ENCODE measurements at places on chromosomes 5 and 9.

GRCh38 chr5:1380011-1380817 lies 35.3 kb upstream of the CLPTM1L start:
- DNase-seq = no peak

DNA sequence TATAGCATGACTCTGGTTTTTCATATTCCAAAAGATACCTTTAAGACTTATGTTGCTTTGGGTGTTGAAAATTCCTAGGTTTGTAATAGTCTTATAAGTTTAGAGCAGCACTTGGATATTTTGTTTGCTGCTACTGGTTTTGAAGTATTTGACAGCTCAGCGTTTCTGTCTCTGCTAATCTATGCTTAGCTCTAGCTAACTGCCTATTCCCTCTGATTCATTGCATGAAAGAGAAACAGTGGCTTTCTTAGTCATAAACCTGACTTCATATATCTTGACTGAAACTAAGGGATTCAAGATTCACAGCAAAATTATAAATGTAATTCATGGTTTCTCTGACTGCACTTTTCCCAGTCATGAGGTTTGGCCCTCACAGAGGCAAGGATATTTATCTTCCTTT lies 35.6 kb upstream of the ANXA1 start:
- DNase-seq = peak; percentile 5

DNA sequence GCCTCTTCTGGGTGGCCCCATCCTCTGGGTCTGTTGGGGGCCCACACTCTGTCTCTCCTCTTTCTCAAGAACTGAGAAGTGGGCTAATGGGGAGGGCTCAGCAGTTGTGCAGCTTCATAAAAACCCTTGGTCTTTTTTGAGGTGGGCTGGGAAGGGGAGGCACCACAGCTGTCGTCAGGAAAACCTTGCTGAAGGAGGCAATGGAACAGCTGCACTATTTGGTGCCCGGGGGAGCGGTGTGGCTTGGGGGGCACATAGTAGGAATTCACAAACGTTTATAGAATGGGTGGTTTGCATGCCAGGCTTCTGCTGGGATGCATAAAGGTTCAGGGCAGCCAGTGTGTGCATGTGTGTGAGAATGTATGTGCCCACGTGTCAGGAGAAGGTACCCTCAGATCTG lies 3.2 kb upstream of the IER5L start:
- DNase-seq = no peak

- no peak for DNase-seq
Measured at GRCh38 chr5:172744123-172745104, 26.6 kb downstream of the DUSP1 start.

- DNase-seq = no peak
Measured at GRCh38 chr9:113139225-113139829, 11.5 kb upstream of the SLC31A2 start.

DNA sequence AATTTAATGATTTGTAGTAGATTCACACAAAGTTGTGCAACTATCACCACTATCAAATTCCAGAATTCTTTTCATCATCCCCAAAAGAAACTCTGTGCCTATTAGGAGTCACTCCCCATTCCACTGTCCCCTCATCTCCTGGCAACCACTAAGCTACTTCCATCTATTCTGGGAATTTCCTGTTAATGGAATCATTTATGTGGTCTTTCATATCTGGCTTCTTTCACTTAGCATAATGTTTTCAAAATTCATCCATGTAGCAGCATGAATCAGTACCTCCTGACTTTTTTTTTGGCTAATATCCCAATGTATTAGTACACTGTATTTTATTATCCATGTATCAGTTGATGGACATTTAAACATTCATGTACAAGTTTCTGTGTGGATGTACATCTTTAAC lies 157.6 kb downstream of the TTC39B start:
- DNase-seq = no peak

- DNase-seq = no peak
Measured at GRCh38 chr5:93246090-93246855, 334.7 kb downstream of the NR2F1-AS1 start.

- no peak for DNase-seq
Measured at GRCh38 chr5:58794875-58795274, 212.0 kb downstream of the RAB3C start.

GRCh38 chr9:94984891-94985476 lies 258.5 kb downstream of the AOPEP start:
- DNase-seq = no peak

DNA sequence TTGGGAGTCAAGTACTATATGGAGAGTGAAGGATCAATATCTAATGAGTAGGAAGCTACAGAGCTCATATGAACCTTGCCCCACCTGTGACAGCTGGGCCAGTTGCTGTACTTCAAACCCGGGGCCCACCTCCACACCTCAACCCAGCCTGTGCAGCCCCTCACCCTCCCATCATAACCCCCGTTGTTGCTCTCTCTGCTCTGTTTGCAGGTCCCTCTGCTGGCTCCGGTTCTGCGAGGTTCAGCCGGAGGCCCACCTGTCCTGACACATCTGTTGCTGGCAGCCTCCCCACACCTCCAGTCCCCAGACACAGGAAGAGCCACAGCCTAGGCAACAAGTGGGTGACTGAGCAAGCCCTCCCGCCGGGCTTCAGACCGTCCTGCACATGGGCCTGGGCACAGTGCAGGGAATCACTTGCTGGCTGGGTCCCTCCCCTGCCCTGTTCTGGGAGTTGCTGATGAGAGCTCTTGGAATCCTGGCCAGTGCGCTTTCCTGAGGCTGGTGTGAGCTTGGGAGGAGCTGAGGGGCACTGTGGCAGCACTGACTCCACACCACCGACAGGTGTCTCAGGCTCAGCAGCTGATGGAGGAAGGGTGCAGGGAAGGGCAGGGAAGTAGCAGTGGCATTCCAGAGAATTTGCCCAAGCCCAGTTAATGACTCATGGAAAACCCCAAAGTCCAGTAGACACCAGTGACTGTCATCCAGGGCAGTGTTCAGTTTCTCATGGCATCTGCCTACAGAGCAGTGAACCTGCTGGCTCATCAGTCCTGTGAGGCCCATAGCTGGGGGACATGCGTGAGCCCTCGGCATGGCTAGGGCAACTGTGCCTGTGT lies 69.5 kb upstream of the GARNL3 start:
- DNase-seq = no peak

All from MV-4-11 (cell line).